ENCODE measurements at places on chromosomes 2 and 18.

- no peak for DNase-seq
These were observed 60.0 kb upstream of the NPAS2 start for GRCh38 chr2:100759901-100760300.

GRCh38 chr2:45728458-45728942, 77.0 kb downstream of the PRKCE start:
- DNase-seq, result no peak

- no peak for DNase-seq
These were observed 14.5 kb upstream of the ASPRV1 start for GRCh38 chr2:69975853-69976462.

GRCh38 chr2:70999362-70999761, 4.7 kb upstream of the TEX261 start:
- DNase-seq, result no peak

DNA sequence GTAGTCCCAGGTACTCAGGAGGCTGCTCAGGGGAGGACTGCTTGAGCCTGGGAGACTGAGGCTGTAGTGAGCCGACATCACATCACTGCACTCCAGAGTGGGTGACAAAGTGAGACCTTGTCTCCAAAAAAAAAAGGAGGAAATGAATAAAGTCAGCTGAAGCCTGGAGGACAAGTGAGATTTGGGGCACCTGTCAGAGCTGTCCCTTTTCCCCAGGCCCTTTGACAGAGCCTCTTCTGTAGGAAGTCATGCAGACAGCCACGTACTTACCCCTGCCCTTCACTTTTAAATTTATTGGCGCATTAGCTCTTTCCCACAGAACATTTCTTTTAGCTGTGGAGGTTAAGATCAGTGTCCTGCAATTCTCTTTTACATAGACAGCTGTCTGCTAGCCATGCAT, 151.0 kb upstream of the DNMT3A start:
- no peak for DNase-seq

DNA sequence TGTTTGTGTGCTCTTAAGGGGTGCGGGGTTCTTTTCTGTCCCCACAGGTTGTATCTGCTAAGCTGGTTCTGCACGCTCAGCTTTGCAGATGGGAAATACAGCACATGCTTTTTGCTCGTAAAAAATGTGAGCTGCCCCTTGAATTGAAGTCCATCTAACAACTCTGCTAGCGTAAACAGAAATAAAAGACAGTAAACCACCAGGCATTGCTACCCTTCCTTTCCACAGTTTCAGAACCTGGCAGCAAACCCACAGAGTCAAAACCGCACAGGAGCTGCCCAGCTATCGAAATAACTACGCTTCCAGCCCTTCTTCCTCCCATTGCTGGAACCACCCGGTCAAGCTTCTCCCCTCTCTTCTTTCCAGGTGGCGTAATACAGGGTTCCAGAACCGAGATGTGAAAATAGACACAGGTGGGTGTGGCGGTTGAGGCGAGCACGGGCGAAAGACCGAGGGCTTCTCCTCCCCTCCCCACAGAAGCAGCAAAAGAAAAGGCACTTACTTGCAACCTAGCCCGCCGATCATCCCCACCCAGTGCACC, 479 bp downstream of the SCN9A start:
- no peak for DNase-seq

GRCh38 chr18:3283908-3284307, 22.0 kb downstream of the MYL12B start:
- no peak for DNase-seq

- DNase-seq, result peak; percentile 1
These were observed 31.3 kb upstream of the CNTNAP5 start for GRCh38 chr2:123993728-123994323.

GRCh38 chr2:102848366-102848839, 86.6 kb downstream of the TMEM182 start:
- DNase-seq, result no peak

- no peak for DNase-seq
These were observed 13.0 kb downstream of the RRM2 start for GRCh38 chr2:10135296-10136089.

DNA sequence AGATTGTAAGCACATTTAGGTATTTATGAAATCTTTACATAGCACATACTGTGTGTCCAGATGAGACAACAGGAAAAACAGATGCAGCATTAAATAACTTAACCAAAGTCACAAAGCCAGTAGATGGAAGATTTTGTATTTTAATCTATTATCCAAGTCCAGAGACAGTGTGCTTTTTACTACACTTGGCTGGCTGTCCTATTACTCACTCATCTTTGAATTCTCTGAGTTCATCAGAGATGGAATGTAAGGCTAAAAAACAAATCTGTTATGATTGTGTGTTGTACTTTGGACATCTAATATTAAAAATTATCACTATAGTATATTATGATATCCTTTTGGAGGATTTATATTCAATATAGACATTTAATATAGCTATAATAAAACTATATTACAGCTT, 1189.4 kb downstream of the DSC3 start:
- no peak for DNase-seq

- DNase-seq, result no peak
These were observed 690.4 kb upstream of the NRXN1 start for GRCh38 chr2:51722311-51722710.

DNA sequence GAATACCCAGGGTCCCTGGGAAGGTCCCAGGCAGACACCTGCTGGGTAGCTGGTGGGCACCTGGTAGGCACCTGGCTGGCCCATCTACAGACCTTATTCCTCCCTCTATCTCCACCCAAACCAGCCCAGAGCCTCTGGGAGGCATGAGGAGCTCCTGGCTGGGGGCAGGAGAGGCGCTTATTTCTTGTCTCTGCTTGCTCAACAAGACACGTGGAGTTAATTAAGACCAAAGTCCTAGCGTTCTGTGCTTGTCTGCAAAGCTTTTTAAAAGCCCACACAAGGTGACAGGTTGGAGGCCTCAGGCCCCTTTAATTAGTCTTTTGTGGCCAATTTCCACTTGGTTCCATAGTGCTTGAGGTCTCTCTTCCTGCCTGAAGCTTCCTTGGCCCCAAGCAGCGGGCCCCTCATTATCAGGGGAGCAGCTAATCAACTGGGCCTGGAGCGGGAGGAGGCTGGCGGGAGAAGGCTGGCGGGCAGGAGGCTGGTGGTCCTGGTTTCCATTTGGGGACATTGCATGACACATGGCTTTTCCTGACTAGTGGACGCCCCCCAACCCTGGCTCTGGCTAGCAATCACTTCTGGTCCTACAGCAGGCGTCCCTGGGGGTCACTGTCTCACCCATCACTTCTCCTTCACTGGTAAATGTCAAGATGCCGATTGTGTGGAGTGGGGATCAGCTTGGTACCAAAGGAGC, 65.4 kb upstream of the HDAC4 start:
- no peak for DNase-seq

- DNase-seq, result no peak
These were observed 249.7 kb upstream of the PXDN start for GRCh38 chr2:1993711-1994682.

DNA sequence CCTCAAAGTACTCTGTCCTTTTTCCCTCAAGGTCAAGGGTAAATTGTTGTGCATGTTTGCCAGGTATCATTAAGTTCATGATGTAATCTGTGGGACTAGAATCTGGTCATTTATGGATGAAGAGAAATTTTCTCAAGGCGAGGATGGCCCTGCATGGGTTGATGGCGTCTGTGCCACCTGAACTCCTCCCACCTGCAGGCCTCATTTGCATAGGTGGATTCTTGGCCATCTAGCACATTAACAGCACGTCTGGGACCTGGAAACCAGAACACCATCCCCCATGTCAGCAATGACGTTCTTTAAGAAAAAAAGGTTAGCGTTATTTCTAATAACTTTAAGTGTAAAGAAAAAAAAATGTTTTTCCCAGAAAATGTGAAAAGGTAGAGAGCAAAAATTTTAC, 145.8 kb downstream of the ESCO1 start:
- DNase-seq, result no peak

GRCh38 chr2:168935810-168936581, 34.9 kb downstream of the G6PC2 start:
- no peak for DNase-seq

DNA sequence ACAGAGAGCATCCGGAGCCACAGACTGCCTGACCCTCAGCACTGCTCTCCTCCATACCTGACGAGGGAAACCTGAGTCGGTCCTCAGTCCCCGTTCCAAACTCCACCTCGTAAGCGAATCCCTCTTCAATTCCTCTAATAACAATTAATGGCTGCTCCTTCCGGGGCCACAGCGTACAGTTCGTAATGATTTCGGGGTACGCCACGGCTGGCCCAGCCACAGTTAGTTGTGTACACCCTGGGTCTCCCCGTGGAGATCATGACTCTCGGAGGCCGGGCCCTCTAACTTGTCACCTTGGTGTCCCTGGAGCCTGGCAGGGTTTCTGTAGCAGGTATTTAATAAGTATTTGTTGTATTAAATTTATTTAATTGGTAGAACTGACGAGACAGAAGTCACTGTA, 121.5 kb downstream of the EIPR1 start:
- no peak for DNase-seq

GRCh38 chr2:66125951-66126350, 309.0 kb upstream of the MEIS1 start:
- no peak for DNase-seq

- no peak for DNase-seq
These were observed 72.2 kb downstream of the HDAC4 start for GRCh38 chr2:239328351-239329191.

DNA sequence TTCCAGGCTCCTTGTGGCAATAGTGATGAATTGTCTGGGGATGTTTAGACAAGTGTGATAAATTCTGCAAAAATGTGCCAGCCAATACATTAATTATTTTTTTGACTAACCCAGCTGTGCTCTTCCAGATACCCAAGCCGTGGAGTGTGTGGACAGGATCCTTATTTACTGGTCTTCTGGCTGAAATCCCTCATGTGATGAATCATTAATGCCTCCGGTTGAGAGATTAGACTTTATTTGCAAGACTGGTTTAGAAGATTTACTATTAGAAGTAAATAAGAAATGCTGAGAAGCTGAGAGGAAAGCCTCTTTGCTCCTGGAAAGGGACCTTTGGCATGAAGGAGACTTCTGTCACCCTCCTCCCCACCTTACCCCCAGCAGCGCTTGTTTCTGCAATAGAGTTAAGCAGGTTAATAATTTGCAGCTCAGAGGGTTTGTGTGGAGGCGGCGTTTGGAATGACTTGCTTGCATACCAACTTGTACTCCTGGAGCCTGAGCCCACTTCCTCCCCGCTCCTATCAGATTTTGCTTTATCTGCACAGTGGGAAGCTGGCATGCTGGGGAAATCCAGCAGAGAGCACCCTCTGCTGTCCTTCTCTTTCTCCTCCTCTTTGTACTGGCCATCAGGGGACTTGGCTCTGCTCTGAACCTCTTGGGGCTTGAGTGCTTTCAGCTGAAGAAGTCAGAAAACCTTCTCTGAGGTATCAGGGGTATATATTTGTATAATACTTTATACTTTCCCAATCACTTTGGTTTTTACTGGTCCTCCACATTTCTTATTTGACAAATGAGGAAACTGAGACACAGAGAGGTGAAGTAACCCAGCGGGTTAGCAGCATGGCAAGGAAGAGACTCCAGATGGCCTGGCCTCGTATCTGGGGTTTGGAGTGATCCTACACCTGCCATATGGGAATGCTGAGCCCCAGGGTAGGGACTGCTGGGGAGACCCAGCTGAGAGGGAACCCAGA, 16.3 kb downstream of the SLC3A1 start:
- DNase-seq, result no peak

DNA sequence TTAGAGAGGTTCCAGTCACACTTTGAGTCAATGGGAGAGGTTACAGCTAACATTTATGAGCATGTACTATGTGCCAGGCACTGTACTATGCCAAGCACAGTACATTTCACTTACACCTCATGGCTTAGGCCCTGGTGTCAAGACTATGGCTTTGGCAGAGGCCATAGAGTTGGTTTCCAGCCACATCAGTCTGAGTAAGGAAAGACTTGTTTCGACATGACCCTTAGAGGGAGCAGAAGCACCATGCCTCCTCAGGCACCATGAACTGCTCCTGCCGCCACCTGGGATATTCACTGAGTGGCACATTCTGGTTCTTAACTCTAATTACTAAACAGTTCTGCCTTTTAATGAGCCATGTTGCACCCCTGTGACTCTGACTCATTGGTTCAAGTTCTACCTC, 12.7 kb downstream of the DGUOK start:
- DNase-seq, result no peak

DNA sequence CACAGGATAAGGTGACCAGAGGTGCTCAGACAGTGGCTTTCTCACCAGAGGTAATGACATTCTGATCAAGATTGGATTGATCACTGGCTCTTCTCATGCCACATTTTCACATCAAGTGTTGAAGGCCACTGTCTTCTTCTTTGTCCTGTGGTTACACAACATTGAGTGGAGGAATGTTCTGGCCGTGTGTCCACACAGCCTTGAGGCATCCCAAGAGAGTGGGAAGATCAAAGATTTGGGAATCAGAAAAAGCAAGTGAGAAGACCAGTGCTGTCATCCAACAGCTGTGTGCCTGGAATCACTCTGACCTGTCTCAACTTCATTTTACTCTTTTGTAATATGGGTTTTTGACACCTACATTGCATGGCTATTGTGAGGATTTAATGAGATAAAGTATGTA, 67.4 kb downstream of the IL1R2 start:
- no peak for DNase-seq

GRCh38 chr2:69221960-69222751, 164.9 kb downstream of the GFPT1 start:
- no peak for DNase-seq

DNA sequence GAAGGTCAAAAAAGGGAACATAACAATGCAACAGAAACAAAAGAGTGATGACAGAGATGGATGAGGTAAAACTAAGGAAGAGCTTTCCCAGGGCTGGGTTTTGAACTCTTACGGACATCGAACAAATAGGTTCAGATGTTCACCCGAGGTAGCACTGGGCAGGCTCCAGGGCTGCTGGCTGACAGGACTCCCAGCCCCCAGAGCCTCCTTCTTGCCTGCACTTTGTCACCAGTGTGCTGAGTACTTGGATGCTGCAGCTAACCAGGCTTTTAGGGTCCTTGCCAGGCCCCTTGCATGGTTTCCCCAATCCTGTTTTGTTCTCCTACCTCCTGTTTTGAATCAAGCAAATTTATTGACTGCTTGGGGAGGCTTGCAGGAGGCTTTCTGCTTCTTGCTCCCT, 322.9 kb downstream of the DYSF start:
- DNase-seq, result no peak

GRCh38 chr2:21890041-21890440, 766.3 kb downstream of the TDRD15 start:
- no peak for DNase-seq

- no peak for DNase-seq
These were observed 45.4 kb upstream of the EHBP1 start for GRCh38 chr2:62660087-62660486.

- no peak for DNase-seq
These were observed 433.1 kb downstream of the NCKAP5 start for GRCh38 chr2:133135035-133135654.

GRCh38 chr18:74114116-74114515, 33.5 kb downstream of the FBXO15 start:
- DNase-seq, result no peak

GRCh38 chr2:55416786-55417568, 2.7 kb downstream of the CCDC88A start:
- DNase-seq, result no peak

DNA sequence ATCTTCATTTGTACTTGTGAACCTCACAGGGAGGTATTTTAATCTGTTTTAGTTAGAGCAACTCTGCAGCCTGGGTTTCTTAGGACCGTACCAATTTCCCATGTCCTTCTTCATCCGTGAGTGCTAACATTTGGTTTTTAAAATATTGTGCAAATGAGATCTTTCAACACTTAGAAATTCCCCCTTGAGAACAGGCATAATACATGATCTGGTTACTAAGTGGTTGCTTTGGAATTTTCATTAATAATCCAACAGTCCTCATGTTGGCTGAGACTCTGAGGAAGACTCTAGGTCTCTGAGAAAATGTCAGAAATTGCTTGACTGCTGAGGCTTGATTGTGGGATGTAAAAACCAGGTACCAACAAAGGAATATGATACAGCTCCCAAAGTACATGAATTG, 125.6 kb upstream of the CDCA7 start:
- DNase-seq, result no peak

Measured in stimulated activated CD4-positive, alpha-beta T cell treated with anti-CD3 and anti-CD28 coated beads, Interleukin-4, amount 100 ng/mL, for 4 hours (primary cell).